ENCODE measurements at places on chromosomes 7 and 10.

GRCh38 chr10:100943508-100943907 lies 25.8 kb upstream of the SEMA4G start:
- no peak for DNase-seq

GRCh38 chr10:116654816-116655215 lies 34.1 kb downstream of the PNLIPRP2 start:
- DNase-seq, result no peak

DNA sequence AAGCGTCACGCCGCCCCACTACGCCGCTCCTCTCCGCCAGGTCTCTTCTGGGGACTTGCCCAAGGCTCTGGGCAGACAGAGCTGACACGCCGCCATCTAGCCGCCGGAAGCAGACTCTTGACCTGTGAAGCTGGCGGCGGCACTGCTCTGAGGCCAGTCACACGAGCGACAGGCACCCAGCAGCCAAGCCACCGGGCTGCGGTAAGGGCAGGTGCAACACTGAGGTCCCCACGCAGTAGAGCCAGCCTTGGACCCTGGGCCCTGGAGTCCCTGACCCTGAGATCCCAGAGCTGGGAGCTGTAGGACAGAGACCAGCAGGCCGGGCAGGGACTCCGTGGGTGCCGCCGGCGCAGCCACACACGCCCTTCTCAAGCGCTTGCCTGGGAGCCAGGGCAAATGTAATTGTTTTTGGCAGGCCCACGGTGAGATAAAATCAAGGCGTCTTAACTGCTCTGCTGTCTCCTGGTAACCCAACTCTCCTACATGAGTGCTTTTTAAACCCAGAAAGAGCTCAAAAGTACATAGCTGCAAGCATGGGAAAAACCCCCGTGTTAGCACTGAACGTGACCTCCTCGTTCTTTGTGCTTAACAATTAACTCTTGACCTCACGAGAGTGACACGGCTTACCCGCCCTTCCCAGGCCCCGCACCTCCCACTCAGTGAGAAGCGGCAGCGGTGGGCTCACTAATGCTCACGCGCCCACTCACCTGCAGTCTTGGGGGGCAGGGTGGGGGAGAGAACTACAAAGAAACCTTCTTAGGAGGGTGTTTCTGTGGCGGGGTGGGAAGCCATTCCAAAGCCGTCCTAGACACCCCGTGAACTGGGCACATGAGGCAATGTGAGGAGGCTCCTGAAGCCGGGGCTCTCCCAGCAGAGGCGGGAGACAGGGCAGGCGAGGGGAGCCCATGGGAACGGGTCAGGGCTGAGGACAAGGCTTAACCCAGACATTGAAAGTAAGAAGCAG lies 8.5 kb downstream of the GPER1 start:
- no peak for DNase-seq

DNA sequence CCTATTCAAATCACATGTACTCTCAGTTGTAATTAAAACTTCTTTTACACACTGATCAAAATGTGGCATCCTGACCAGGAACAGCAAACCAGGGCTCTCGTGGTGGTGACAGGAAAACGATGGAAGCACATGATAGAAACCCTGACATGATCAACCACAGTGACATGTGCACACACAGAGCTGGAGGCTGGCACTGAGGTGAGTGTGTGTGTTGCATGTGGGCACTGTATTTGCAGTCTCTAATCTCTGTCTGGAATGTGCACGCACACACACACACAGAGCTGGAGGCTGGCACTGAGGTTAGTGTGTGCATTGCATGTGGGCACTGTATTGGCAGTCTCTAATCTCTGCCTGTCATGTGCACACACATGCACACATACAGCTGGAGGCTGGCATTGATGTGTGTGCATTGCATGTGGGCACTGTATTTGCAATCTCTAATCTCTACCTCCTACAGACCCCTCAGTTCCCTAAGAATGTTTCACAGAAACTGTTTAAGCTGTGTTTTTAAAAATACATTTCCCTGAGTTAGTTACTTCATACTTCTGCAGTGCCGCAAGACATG lies 406.9 kb downstream of the SFMBT2 start:
- no peak for DNase-seq

DNA sequence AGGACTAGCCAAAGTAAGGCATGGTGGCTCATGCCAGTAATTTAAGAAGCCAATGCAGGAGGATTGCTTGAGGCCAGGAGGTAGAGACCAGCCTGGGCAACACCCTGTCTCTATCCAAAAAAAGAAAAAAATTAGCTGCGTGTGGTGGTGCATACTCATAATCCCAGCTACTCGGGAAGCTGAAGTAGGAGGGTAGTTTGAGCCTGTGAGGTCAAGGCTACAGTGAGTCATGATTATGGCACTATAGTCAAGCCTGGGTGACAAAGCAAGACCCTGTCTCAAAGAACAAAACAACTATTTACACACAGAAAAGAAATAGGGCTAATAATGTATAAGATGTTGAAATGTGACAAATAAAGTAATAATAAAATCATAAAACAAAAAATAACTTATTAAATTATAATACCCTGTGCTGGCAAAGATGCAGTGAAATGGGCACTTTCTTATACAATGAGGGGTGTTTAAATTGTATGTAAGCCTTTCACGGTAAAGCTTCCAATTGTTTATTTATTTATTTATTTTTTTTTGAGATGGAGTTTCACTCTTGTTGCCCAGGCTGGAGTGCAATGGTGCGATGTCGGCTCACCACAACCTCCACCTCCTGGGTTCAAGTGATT lies 175.2 kb downstream of the TPST1 start:
- DNase-seq, result no peak

- peak; percentile 68 for DNase-seq
These were observed 6.9 kb upstream of the ORAI2 start for GRCh38 chr7:102426268-102427018.

GRCh38 chr7:117807676-117808075 lies 65.6 kb downstream of the CTTNBP2 start:
- DNase-seq, result no peak

DNA sequence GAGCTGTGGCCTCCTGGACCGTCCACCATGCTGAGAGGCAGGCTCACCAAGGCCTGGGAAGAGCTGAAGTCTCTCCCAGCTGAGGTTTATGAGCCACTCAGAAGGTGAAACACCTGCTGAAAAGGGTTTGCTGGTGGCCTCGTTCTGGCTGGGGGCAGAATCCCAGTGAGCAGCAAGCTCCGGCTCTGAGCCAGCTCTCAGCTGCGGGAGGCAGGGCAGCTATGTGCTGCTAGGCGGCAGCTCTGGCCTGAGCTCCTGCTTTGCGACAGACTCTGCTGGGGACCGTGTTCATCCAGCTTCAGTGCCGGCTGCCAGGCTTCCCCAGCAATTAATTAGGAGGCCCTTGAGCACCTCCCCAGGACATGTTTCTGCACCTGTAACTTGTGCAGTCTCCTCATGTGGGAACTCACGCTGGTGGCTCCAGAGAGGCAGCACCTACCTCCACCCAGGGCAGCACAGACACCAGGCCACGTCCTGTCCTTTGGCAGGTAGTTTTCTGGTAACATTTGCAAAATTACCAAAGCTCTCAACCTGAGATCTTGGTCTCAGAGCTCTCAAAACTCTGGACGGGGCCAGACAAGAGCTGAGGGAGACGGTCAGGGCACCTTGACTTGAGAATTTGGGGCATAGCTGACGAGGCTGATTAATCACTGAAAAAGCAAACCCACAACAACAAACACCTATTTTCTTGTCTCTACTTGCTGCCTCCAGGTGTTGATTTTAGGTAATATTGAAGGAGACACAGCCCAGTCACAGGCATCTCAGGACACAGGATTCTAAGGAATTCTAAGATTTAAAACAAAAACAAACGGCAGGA lies 185.0 kb downstream of the TCERG1L start:
- no peak for DNase-seq

DNA sequence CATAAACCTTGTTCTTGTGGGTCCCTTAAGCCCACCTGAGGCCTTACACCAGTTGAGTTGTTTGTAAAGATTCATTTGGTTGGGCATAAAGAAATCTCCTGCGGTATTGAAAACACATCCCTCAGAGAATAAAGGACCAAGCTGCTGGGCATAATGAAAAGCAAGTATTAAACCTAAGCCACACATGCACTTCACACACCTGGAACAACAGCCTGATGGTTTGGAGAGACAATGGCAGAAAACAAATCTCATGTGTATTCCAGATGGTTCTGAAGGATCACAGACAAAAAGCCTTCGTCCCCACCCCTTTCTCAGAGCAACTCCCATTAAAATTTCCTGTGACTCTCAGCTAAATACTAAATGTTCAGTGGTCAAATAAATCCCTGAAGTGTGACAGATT lies 44.2 kb downstream of the FEZF1 start:
- no peak for DNase-seq

DNA sequence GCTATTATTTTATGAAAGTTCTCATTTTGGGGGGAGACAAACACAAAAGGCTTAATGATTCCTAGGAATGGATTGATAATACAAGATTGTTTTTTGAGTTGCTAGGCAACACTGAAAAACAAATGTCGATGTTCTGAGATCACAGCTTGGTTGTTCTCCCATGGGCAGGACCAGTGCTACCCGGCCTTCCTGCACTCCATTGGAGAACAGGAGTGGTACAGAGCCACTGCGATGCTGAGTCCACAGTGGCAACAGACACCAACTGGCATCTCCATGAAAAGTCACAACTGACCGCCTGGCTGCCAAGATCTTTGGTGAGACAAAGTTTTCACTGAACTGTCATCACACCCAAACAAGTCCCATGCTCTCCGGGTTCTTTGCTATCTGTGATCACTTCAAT lies 68.9 kb upstream of the NMT2 start:
- DNase-seq, result no peak

- no peak for DNase-seq
These were observed 354.2 kb downstream of the DNAJB6 start for GRCh38 chr7:157690833-157691585.

- no peak for DNase-seq
These were observed 3.6 kb downstream of the TMEM254 start for GRCh38 chr10:80081801-80082750.

- no peak for DNase-seq
These were observed 284.7 kb upstream of the SHH start for GRCh38 chr7:156096771-156097538.

- DNase-seq, result no peak
These were observed 499.0 kb upstream of the SEMA3D start for GRCh38 chr7:85685901-85686300.

- no peak for DNase-seq
These were observed 9.5 kb upstream of the ADAM12 start for GRCh38 chr10:126397640-126398382.

- DNase-seq, result no peak
These were observed 153.9 kb upstream of the PCBD1 start for GRCh38 chr10:71042216-71042615.

- DNase-seq, result no peak
These were observed 101.0 kb downstream of the CABCOCO1 start for GRCh38 chr10:61763778-61764177.

DNA sequence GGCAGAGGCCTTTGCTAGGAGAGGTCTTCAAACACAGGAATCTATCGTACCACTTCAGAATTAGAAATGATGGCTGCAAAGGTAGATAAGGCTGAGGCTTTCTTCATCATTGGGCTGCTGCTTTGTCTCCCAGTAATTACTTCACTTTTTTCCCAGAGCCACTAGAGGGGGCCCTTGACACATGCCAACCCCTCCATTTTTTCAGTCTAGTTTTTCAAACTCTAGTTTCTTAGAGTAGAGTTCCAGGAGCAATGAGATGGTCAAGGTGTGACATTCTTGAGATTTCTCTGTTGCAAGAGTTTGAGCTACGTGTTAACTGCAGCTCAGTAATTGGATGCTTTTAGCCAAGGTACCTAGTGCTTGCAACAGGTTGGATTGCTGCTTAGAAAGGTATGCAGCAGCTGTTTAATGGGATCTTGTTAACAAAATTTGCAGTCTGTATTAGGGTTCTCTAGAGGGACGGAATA lies 33.8 kb upstream of the RBM20 start:
- DNase-seq, result peak; percentile 60

DNA sequence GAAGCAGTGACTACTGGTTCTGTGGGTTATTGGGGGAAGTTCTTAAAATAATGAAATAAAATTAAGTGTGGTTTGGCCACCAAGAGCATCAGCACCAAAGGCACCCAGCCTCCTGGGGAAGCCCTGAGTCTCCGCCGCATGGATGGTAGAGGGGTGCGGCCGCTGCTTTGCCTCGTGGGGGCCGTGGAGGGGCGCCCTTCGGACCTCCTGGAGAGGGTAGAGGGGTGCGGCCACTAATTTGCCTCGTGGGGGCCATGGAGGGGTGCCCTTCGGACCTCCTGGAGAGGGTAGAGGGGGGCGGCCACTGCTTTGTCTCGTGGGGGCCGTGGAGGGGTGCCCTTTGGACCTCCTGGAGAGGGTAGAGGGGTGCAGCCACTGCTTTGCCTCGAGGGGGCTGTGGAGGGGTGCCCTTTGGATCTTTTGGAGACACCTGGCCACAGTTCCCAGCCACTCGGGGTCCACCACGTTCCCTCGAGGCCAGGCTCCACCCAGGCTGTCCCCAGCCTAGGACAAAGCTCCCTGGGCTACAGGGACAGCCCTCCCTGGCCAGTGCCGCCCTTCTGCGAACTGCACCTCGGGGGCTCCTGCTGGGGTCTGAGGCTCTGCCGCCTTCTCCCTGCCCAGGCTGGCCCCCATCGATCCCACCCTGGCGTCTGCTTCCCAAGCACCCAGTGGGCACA lies 535.1 kb downstream of the PTPRN2 start:
- no peak for DNase-seq

- DNase-seq, result no peak
These were observed 61.4 kb downstream of the CREB5 start for GRCh38 chr7:28473571-28474281.

GRCh38 chr7:44064791-44065430 lies 456 bp downstream of the PGAM2 start:
- no peak for DNase-seq

GRCh38 chr10:3412646-3413045 lies 240.1 kb upstream of the PITRM1 start:
- DNase-seq, result no peak

DNA sequence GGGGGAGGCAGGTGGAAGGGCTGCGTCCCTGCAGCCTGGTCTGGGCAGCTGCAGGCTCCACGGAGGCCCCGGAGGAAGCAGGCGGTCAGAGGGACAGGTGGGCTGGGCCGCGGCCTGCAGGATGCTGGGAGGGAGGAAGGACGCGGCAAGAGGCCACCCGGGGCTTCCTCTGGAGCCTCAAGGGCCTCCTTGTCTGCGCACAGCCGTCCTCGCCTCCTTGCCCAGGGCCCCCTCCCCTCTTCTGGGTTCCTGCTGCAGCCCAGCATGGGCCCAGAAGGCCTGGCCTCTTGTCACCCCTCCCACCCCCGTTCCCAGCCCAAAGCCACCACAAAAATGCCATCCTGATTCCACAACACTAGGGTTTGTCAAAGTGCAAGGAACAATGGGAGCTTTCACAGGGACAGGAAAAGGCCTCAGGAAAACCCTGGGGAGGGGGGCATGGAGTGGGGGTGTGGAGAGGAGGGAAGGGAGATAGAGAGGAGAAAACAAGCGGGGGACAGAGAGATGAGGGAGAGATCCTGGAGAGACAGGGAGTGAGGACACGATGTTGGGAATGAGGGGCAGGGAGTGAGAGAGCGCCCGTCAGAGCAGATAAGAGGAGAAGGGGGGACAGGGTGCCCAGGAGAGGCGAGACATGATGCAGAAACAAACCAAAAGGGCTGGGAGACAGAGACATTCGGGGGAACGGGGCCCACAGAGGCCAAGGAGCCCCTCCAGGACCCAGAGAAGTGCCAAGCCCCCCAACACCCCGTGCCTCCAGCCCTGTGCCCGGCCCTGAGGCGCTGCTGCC lies 41.8 kb downstream of the ZCCHC24 start:
- DNase-seq, result no peak

All from CD4-positive, alpha-beta T cell treated with Interleukin-6 at 100 ng/mL for 8 hours (primary cell).